ENCODE measurements at places on chromosomes 3 and 15.

DNA sequence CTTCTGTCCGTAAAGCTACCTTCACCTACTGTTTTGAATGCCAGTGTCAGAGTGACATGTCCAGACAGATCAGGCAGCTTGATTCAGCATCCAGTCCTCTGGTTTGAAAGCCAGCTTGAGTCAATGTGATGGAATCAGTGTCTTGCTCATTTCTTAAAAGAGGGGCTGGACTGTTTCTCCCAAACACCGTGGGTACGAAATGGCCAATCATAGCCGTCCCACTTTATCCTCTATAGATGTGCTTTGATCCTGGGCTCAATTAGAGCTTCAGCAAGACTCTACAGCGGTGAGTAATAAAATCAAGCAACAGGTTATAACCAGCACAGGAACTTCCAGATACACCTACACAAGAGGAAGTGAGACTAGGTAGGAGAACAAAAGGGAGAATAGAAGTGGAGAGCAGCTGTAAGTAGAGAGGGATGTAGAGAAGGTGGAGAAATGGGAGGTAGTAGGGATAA, 17.0 kb upstream of the OR5K1 start:
- no peaks in the 10 kb centered on the region for H3K27me3 ChIP-seq
- no peaks in the 10 kb centered on the region for H3K4me1 ChIP-seq
- no peak overlapping the region for H3K4me3 ChIP-seq
- DNase-seq = no peak
- no peak overlapping the region for H3K27ac ChIP-seq

GRCh38 chr3:161822291-161822690, 325.7 kb downstream of the OTOL1 start:
- H3K4me1 ChIP-seq = no peaks in the 10 kb centered on the region
- no peak for DNase-seq
- no peaks in the 10 kb centered on the region for H3K27me3 ChIP-seq
- H3K4me3 ChIP-seq = no peak overlapping the region

- no peak for DNase-seq
- H3K4me1 ChIP-seq = no peaks in the 10 kb centered on the region
- no peak overlapping the region for H3K27ac ChIP-seq
- no peaks in the 10 kb centered on the region for H3K36me3 ChIP-seq
- no peak overlapping the region for H3K4me3 ChIP-seq
- no peaks in the 10 kb centered on the region for H3K27me3 ChIP-seq
These were observed 1.2 kb downstream of the BTLA start for GRCh38 chr3:112497897-112498548.

DNA sequence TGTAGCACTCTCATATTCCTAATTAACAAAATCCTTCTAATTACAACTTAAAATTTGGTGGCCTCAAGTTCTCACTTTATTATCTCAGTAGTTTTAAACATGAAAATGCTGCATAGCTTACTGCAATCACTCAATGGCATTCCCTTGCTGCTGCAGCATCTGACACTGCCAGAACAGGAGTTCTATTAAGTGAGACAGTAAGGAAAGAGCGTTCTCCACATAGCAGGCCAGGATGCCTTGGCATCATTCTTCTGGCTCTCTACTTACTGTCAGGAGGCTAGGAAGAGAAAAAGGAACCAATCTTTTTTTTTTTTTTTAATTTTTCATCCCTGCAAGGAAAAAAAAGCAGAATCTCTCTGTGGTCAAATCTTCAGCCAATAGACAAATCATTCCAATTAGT, 3.2 kb downstream of the CNBP start:
- H3K27me3 ChIP-seq = no peaks in the 10 kb centered on the region
- DNase-seq = no peak
- no peak overlapping the region for H3K27ac ChIP-seq

DNA sequence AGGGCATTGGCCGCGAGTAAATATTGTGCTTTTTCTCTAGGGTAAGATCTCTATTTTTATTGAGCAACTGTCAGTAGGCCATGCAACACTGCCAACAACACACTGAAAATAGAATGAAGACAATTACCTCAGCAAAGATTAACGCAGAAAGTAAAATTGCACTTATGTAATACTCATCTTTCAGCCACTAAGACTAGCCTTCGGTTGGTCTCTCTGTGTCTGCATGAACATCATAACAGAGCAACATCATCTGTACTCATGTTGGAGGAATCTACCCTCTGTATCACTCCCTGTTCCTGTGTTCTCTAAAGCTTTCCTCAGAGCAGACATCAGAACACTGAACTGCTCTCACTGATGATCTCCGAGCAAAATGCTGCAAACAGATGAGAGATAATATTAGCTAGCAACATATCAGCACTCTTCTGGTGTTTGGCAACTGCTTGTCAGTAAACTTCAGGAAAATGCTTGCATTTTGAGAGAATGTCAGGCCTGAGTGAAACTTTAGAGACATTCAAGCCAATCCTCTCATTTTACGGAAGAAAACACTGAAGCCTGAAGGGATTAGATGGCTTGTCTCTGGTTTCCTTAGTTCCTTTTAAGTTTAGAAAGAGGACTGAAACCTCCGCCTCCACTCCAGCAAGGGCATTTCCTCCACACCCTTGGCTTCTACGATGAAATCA, 8.4 kb upstream of the LRRC3B start:
- no peak overlapping the region for H3K4me3 ChIP-seq
- no peak overlapping the region for H3K27ac ChIP-seq
- no peaks in the 10 kb centered on the region for H3K4me1 ChIP-seq
- H3K27me3 ChIP-seq = no peaks in the 10 kb centered on the region
- DNase-seq = no peak

GRCh38 chr15:45457641-45458539, 64.7 kb downstream of the SLC30A4 start:
- peak overlapping the region; percentile 35 for H3K4me3 ChIP-seq
- peak overlapping the region; percentile 91 for H3K27ac ChIP-seq
- no peaks in the 10 kb centered on the region for H3K36me3 ChIP-seq
- H3K27me3 ChIP-seq = no peaks in the 10 kb centered on the region
- DNase-seq = peak; percentile 62
- H3K4me1 ChIP-seq = peaks cover 6% of the 10 kb centered on the region

DNA sequence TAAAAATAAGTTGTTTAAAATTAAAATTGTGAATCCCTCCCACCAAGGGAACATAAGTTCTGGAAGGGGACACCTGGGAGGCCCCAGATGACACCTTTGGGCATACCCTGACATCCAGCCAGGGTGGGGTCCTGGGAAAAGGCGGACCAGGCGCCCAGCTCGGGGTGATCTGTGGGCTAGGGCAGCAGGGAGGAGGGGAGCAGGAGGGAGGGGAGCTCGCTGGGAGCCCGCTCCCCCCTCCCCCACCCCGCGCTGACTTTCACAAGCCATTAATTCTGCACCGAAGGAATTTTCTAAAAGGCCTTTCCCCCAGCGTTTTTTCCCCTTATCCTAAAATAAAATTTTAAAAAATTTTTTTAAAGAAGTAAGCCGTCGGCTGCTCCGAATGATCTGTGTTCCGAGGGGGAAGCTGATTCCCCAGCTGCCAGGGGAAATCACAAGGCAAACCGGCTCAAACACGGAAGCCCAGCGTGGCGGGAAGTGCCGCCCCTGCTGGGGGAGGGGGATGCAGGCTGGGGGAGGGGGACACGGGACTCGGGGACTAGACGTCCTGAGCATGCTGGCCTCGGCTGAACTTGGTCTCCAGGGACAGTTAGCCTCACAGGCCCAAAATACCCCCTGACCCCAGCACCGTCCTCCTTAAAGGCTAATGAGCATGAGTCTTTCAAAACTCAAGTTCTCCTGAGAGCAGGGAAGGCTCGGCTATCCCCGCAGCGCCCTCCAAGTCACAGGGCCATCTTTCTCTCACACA, 13.9 kb downstream of the PLXND1 start:
- no peaks in the 10 kb centered on the region for H3K27me3 ChIP-seq
- peak overlapping the region; percentile 2 for H3K4me3 ChIP-seq
- peaks cover 4% of the 10 kb centered on the region for H3K4me1 ChIP-seq
- peak overlapping the region; percentile 97 for H3K27ac ChIP-seq
- no peaks in the 10 kb centered on the region for H3K36me3 ChIP-seq
